ENCODE measurements at places on chromosomes 6 and 20. TPM values are rescaled to one million over a fixed set of nuclear protein-coding genes. Genes with fewer than 3 reads are reported as not detected.

OOEP gene
- not detected for total RNA-seq

SEMG1 gene
- total RNA-seq, result not detected

TMC2 gene
- total RNA-seq, result not detected

ETV7 gene
- total RNA-seq, result 0.14 TPM

SOBP gene
- 0.91 TPM for total RNA-seq

TMEM200A gene
- total RNA-seq, result 0.03 TPM

BMP2 gene
- total RNA-seq, result 0.47 TPM

RXRB gene
- total RNA-seq, result 22.3 TPM

CASS4 gene
- not detected for total RNA-seq

SRMS gene
- not detected for total RNA-seq

TPMT gene
- 6.9 TPM for total RNA-seq

Data from A549 treated with CORT108297 at 1 μM for 4 hours (cell line).